Activated naive CD8-positive, alpha-beta T cell treated with anti-CD3 and anti-CD28 coated beads, Interleukin-2, amount 10 ng/mL, durations not matched to agents 7 days and 5 days (primary cell): ENCODE measurements at places on chromosomes 1 and 21.

GRCh38 chr1:23807453-23807852 lies 6.9 kb upstream of the GALE start:
- DNase-seq = no peak

DNA sequence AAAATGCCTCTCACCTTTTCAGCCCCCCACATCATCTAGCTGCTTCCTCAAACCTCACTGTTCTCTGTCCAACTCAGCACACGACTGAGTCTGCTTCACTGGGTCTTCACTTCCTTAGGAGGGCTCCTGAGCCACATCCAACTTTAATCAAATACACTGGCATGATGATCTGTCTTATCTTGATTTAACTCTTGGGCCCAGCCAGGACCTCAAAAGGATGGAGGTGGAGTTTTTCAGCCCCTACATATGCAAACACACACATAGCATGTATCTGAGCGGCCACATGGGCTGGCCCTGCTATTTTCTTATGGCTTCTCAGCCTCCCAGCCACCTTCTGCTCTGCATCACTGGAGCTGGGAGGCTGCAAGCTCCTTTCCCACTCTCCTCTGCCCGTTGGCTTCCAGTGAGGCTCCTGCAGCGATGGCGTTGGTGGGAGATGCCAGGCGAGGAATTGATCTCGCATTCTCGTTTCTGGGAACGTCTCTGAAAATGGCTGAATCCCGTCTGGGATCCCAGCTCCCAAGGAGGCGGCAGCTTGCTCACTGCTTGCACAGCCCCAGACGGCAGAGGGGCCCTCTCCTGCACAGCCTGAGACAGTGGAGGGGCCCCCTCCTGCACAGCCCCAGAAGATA lies 1.8 kb upstream of the PRXL2B start:
- no peak for DNase-seq

DNA sequence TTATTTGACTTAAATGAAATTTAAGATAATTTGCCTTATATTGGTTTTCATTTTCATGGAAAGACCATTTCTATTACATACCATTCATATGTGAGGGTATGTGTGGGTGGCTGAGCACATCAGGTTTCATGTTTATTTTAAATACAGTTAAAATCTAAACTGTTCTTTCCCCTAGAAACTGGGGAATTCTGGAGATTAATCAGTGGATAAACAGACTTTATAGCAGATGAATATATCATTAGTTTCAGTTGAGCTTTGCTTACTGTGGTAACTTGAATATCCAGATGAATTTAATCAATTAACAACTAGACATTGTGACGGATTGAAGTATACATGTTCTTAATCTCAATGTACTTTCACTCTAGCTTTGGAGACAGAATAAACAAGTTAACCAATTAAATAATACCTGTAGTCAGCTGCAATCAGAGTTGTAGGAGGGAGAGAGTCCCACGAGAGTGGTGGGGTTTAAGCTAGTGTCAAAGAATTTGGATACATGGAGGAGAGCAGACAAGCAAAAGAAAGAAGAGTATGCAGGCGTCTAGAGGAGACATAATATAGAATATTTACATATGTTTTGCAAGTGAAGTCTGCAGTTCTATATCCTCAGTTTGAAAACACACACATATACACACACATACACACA lies 97.6 kb downstream of the PDE4B start:
- no peak for DNase-seq

DNA sequence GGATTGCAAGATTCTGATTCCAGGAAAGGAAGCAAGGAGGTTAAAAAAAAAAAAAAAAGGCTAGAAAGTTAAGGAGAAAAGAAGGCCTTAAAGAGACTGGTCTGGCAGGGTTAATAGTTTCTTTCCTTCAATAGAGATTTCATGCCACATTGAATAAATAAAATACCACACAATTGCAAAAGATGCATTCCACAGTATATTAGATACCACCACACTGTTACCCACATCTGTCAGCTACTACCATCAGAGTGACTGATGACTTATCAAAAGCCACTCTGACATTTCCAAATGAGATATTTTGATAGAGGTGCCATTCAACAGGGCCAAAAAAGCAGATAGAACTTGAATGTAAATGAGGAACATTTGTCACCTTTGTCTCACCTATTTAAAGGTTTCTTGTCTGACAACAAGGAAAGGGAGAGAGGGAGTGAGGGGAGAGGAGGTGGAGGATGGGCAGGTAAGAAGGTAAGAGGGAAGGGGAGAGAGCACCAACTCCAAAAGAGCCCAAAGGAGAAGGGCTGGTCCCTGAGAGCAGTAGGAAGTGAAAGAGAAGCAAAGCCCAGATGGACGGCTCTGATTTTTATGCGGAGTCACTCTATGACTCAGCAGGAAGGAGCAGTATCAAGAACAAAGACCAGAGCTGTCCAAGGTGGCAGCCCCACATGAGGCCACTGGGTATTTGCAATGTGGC lies 38.3 kb downstream of the LRRN2 start:
- DNase-seq = no peak

DNA sequence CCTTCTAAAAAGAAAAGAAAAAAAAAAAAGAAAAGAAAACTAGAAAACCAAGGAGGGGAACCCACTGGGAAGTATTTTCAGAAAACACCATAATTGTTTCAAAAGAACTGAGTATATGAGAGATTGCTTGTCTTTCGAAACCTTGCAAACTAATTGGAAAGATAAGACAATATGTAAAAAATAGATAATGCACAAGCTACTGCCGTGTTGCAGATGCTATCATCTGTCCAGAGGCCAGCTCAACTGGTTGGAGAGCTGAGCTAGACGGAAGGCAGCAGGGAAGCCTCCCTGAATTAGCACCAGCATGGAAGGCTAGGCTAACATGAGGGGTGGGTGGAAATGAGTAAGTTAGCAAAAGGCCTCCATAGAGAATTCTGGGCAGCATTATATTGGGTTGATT lies 16.2 kb upstream of the CACHD1 start:
- no peak for DNase-seq

DNA sequence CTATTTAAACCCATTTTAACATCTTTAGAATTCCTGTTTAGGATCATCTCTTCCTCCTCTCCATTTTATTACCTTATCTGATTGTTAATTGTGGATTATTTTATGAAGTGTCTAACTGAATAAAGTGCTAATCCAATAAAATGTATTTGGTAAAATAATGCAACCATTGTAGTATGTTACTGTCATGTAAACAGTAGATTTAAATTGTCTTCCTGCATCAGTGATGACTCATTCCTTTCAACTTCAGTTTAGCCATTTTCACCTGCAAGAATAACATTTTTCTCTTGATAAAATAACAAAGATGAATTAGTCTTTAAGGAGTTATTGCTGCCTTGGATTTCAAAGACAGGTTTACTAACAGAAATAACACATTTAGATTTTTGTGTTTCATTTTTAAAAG lies 5.4 kb downstream of the PPP2R5A start:
- no peak for DNase-seq

DNA sequence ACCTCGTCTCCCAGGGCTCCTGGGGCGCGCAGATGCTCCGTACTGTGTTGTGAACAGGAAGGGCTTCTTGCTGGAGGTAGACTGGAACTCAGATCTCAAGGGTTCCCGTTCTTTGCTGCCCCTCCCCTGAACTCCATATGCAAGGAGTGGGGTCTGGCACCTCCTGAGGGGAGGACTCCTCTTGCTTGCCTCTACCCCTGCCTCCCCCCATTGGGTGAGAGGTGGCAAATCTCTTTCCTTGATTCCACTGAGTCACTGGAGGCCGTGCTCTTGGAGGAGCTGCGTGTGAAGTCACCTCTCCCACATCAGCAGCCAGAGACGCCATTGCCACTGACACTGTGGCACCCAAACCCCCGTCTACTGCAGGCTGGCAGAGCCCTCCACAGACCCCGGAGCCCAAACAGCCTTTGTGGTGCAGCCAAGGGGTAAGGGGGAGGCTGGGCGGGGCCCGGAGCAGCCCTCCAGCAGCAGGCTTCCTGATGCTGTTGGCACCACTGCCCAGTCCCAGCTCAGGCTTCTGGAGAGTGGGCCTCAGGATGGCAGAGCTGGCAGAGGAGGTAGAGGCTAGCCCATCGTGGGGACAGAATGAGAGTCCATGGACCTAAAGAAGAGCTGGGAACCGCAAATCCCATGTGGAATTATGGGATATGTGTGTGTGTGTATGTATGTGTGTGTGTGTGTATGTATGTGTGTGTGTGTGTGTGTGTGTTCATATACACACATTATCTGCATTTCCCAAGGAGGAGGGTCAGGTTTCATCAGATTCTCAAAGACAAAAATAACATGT lies 104.9 kb upstream of the RUNX3 start:
- no peak for DNase-seq

- no peak for DNase-seq
Observed at GRCh38 chr1:116408803-116409720, 36.0 kb downstream of the ATP1A1 start.

- no peak for DNase-seq
Observed at GRCh38 chr1:1069711-1070676, 4.1 kb downstream of the RNF223 start.

DNA sequence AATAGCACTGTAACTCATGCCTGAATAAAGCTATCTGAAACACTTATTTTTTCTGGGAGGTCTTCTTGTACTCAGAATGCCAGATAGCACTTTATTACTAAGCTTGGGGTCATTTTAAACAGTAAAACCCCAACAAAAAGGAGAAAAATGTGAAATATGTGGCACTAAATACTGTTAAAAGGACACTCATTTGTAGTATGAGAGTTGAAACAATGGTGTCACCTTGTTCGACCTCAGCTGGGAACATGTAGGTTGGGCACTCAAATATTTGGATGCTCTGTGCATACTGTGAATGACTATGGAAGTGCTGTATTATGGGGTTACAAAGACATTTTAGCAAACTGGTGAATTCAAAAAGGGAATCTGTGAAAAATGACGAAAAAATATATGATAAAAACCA lies 53.9 kb downstream of the SELENOF start:
- no peak for DNase-seq

DNA sequence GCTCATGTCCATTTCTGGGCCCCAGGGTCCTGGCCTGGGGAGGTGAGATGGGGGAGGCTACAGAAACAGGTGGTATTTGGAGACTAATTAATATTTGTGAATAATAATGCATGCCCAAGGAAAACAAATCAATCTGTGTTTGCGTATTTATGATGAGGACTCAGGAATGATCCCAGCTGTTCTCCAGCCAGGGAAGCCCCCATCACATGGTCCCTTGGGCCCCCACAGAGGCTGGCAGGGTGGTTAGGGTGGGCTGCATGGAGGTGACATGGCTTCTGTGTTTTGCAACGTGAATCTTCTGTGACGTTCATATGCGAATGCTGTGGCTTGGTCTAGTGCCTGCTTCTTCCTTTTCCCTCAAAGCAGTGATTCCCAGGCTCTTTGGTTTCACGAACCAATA lies 10.5 kb downstream of the PTPRF start:
- no peak for DNase-seq

- no peak for DNase-seq
Observed at GRCh38 chr1:115479055-115479482, 141.0 kb upstream of the NGF start.

DNA sequence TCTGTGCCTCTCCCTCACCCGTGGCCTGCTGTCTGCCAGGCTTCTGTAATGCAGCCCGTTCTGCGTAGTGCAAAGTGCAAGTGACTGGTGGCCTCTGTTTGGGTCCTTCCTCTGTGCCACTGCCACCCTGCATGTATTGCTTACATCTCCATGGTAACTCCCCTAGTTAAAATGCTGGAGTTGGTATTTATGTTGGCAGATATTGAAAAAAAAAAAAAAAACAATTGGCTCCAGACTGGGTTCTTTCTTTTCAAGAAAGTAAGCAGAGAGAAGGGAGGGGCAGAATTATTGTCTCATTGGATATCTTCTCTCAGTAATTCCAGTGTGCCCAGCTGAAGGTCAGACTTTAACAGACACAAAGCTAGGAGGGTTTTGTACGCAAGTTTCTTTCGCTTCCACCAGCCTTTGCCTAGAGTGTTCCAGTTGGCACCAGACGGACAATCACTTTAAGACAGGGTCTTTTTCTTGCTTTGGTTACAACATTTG lies 242.3 kb downstream of the PBX1 start:
- DNase-seq = no peak

- no peak for DNase-seq
Observed at GRCh38 chr1:27973771-27974416, 14.1 kb downstream of the XKR8 start.
